Hindlimb muscle (tissue), 1 donor: ENCODE measurements at places on chromosomes 3 and 15.

DNA sequence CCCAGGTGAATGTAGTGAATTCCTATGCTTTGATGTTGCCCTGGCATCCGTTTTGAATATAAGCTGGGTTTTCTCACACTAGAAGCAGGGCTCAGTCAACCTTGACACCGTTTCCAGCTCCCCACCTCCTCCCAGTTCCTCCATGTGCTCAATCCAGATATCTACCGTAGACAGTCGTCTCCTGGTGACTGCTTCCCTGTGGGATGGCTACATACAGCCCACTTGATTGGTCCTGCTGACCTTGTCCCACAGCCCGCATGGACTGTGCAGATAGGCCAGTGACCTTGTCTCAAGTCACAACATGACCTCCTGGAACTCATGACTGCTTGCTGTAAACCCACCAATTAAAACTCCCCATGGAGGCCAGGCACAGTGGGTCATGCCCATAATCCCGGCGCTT, 8.1 kb downstream of the SEMA7A start:
- DNase-seq, result no peak

DNA sequence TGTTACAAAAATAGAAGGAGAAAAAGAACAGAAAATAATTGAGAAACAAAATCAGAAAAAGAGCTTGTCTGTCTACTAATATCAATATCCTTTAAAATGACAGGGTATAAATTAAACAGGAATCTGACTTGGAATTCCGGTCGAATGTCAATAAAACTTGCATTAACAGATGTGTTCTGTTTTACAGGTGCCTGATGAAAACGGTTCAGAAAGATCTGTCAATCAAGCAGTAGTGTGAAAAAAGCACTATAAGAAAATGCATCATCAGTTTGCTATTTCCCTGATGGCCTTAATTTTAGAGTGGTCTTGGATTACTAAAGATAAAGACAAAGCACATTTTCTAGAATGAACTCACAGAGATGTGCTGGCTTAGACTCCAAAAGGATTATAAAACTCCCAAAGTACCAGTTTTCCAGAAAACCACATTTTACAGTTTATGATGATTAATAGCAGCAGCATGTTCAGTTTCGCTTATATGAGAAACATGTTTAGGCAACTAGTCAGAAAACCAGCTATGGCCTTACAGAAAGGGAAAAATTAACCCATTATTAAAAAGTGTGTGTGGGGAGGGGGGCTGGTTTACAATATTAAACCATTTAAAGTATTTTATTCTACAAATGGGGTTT, 8.2 kb upstream of the C3orf38 start:
- no peak for DNase-seq

GRCh38 chr3:78322780-78323179, 1282.9 kb downstream of the ROBO2 start:
- DNase-seq, result no peak

- DNase-seq, result no peak
These were observed 39.5 kb upstream of the NSMCE3 start for GRCh38 chr15:29309139-29309538.

- no peak for DNase-seq
These were observed 123.5 kb upstream of the TBL1XR1 start for GRCh38 chr3:177320765-177321247.

DNA sequence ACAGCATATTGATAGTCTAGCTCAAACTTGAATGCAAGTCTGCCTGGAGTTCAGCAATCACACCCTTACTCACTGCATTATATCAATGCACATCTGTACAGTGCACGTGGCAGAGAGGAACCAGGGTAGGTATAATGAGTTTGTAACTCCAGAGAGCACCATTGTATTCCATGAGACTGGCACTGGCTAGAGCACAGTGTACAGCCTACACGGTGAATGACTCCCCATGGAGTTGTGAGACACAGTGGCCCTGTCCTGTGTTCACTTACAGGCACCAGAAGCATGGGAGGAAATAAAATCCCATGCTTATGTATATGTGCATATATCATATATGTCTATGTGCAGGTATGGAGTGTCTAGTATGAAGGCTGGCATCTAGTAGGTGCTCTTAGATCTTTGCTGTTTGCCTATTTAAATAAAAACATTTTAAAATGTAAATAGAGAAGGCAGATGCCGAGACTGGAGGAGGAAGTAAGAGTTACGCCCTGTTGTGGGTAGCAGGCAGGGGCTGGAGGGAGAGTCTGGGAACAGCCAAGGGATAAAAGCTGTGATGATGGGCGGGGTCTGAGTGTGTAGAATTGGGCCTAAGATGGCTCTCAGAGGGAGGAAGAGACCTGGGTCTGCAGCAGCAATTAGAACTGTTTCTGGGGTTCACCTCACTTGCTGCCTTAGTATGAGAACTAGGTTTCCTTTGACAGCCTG, 360.7 kb upstream of the ICE2 start:
- no peak for DNase-seq

- DNase-seq, result no peak
These were observed 3.0 kb downstream of the CCR9 start for GRCh38 chr3:45889337-45889736.

DNA sequence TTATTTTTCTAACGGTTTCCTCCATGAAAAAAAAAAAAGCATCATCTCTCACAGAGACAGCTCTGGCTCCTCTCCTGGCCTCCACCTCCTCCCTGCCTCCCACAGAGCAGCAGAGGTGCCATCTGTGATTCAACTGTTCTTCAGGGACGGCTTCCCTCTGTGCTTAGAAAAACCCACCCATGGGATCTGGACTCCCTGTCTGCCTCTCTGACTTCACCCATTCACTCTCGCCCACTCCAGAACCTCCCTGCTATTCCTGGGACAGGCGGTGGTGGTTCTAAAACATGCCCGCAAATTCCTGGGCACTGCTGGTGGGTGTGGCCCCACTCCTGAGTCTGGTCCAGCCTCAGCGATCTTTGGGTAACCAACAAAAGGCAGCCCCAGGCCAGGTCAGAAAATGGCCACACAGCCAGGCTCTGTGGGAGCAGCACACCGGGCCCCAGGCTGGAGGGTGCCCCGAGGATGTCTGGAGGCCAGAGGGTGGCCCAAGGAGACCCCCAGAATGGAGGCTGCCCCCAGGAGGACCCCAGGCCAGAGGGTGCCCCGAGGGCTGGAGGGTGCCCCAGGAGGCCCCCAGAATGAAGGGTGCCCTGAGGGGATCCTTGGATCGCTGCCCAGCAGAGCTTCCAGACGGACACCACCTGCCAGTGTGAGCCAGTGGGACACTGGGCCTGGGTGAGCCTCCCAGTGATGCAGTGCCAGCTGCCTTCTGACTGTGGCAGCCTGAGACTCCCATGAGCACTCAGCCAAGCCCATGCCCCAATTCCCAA, 2.6 kb upstream of the CHST13 start:
- no peak for DNase-seq

DNA sequence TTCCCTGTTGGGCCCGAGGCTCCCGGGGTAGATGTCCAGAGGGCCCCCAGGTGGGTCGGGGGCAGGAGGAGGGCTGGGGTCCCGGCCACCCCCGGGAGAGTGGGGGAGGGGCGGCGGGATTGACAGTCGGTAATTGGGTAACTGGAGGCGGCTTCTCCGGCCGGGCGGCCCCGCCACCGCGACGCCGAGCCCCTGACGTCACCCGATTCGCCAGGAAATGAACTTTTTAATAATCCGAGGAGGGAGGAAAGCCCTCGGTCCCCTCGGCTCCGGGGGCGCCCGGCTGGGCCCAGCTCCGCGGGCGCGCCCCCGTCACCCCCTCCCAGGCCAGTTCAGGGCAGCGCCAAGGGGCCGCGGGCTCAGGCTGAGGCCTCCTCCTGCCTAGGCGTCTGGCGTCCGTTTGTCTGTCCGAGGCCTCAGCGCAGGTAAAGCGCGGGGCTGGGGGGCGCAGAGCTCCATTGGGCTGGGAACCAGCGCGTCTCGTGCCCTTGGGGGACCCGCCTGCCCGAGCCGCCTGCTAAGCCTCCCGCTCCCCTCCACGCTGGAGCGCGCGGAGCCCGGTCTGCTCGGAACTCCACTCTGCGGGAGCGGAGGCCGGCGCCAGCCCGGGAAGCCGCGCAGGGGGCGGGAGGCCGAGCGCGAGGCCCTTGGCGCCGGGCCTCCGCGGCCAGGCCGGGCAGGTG, 3.9 kb downstream of the GATA2 start:
- DNase-seq, result peak; percentile 30

DNA sequence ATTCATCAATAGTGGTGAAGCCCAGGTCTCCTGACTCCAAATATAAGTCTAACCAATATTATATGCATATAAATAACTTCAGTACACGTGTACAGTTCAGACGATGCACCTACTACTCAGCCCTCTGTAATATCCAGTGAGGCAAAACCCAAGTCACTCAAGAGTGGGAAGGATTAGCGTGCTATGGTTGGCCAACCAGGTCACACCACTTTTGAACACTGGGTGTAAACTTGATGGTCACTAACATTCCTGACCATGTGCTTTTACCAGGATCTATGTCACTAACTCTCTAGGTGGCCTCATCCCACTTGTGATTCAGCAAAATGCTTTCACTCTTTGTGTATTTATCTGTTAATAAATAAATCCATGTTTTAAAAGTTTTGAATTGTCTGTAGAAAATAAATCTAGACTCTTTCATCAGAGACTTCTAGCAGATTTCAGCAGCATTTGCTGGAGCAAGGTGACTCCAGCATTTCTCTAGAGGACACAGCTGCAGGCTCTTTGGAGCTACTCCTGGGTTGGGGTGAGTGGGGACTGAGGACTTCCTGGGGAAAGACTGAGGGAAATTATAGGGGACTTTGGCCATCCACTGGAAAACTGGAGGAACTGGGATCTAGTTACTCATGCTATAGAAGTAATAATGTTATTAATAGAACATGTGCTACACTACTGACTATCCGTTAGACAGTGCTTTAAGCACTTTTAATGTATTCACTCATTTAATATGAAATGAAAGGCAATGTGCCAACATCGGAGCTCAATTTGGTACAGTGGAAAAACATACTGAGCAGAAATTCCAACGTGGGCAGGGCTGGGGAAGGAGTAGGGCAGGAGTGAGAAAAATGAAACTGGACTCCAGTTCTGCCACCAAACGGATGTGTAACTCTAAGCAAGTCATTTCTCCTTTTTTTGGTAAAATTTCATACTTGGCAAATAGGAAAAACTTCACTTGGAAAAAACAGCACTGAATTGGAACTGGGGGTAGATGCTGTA, 97.9 kb downstream of the RORA start:
- no peak for DNase-seq

- DNase-seq, result no peak
These were observed 11.7 kb downstream of the TF start for GRCh38 chr3:133757701-133758567.

GRCh38 chr15:39857132-39857531, 62.9 kb downstream of the GPR176 start:
- no peak for DNase-seq
